Occipital lobe (tissue), 3 donors: ENCODE measurements at places on chromosomes 2 and 18. TPM values are rescaled to one million over a fixed set of nuclear protein-coding genes. Genes with fewer than 3 reads are reported as not detected.

The DTNB gene
- 21.7 TPM for total RNA-seq

GRCh38 chr2:68862889-68863288 is 8.3 kb downstream of the BMP10 start:
- no peak for DNase-seq

GRCh38 chr2:20094142-20094755 is 42.8 kb upstream of the LAPTM4A start:
- no peak for DNase-seq

- DNase-seq: no peak
Measured at GRCh38 chr2:13093416-13093991, 376.8 kb downstream of the TRIB2 start.

- DNase-seq: no peak
Measured at GRCh38 chr2:151976945-151977353, 121.9 kb downstream of the CACNB4 start.

The ARHGAP25 gene
- 2.0 TPM for total RNA-seq

The IL36B gene
- total RNA-seq: not detected

GRCh38 chr2:393711-394696 is 106.1 kb upstream of the ALKAL2 start:
- peak; percentile 54 for DNase-seq

- no peak for DNase-seq
Measured at GRCh38 chr2:112790305-112790704, 6.0 kb upstream of the IL1A start.

DNA sequence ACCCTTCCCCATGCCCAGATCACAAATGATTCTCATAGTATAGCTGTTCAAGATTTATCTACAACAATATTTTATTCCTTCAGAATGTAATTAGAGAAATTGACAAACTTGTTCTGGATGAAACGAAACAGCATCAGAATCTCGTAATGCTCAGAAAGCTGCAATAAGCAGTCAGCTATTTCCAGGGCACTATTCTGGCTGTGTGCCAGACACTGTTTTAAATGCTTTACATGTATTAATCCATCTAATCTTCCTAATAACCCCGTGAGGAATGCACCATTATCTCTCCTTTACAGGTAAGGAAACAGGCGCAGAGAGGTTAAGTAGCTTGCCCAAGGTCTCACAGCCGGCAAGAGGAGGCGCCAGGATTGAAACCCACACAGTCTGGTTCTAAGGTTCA is 10.1 kb upstream of the LYPD6B start:
- no peak for DNase-seq

- DNase-seq: no peak
Measured at GRCh38 chr2:7988440-7988839, 693.4 kb upstream of the ID2 start.

The TCF4 gene
- total RNA-seq: 1,429 TPM

The C2orf72 gene
- 32.4 TPM for total RNA-seq

DNA sequence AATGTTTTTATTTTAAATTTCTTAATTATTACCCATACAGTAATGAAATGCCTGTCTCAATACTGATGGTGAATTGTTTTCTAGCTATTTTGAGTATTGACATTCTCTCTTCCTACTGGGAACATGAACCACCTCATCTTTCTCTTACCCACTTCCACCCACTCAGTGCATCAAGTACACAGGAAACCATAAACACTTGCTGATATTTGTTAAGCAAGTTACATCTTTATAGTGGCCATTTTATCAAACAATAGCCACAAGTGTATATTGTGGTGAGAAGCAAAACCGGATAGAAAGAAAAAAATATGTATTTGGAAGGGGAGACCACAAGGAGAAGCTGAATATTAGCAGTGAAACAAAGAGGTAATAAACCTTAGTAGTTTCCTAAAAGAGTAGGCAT is 368.1 kb upstream of the HNRNPA3 start:
- no peak for DNase-seq

- DNase-seq: peak; percentile 13
Measured at GRCh38 chr2:223084873-223085272, 32.9 kb downstream of the KCNE4 start.

GRCh38 chr2:195320413-195320973 is 336.5 kb upstream of the SLC39A10 start:
- no peak for DNase-seq

GRCh38 chr2:69481421-69481820 is 44.2 kb upstream of the NFU1 start:
- DNase-seq: no peak

DNA sequence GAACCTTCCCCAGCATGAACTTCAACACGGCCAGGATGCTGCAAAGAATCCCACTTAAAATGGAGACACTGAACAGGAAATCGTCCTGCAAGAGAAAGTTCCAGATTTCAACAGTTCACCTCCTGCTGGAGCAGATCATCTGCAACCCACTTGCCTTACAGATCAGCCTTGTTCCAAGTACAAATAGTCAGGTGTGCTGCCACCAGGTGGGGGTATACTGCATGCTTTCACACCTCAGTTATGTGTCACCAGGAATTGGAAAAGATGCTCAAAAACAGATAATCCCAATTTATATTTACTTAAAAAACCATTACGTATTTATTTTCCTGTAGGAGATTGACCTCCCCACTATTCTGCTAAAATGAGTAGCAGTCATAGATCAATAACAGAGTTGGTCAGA is 212.3 kb downstream of the MGAT5 start:
- DNase-seq: no peak

DNA sequence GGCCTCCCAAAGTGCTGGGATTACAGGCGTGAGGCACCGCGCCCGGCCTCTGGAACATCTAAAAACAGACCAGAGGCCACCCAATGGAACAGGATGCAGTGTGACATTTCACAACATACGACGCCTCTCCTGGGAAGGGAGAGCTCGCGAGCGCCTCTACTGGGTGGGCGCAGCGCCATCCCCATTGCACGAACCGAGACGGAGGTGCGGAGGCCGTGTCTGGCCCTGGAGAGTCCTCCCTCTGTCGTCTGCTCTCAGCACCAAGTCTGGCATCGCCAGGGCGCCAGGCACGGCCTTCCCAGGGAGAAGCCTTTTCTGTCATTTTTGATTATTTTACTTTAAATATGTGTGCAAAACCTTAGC is 9.4 kb upstream of the GBX2 start:
- no peak for DNase-seq

GRCh38 chr2:99756059-99756458 is 266.2 kb upstream of the REV1 start:
- no peak for DNase-seq

DNA sequence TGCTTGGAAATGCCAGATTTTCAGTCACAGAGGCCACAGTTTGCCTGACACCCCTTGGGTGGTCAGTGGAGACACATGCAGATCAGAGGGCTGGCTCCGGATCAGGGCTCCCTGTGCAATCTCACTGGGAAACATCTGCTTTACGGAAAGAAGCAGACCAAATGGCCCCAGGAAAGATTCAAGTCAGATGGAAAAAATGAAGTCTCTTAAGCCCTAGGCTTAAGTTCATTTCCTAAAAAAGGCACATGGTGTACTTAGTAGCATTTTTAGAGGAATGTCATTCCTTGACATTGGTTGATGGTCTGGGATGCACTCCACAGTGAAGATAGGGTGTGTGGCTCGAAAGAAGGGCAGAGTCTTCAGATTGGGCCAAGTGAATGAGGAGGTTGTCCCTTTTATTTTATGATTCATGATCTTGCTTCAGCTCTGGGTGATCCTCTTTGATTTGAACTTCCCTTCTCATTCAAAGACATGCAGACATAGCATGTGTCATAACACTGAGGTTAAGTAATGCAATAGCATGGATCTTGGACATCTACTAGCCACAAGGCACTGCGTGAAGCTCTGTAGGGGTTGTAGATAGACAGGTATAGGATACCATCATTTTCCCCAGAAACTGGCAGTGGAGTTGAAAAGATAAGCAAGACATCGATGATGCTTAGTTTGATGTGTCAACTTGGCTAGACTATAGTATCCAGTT is 56.5 kb downstream of the KCNE4 start:
- no peak for DNase-seq

- DNase-seq: no peak
Measured at GRCh38 chr2:152549423-152549822, 167.8 kb downstream of the PRPF40A start.

DNA sequence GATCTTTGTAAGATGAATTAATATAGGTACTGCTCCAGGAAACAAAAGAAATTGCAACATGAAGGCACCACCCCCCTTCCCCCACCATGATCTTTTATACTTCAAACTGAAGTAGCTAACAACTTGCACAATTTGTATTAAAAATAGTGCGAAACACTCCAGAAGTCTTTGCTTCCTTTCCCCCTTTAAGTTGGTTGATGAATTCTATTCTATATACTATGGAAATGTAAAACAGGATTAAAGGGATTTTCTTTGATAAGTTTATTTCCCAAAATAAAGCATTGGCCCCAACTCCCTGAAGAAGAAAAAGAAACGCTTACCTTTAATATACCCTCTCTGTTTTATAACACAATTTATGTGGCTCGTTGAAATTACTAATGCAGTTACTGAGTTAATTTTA is 227.1 kb downstream of the ARHGAP15 start:
- DNase-seq: no peak

GRCh38 chr2:235568431-235568830 is 74.6 kb downstream of the AGAP1 start:
- no peak for DNase-seq

- DNase-seq: no peak
Measured at GRCh38 chr18:513826-514530, 13.5 kb upstream of the COLEC12 start.
